Chondrocyte (in vitro differentiated cells): ENCODE measurements at places on chromosomes 2 and 18. TPM values are rescaled to one million over a fixed set of nuclear protein-coding genes. Genes with fewer than 3 reads are reported as not detected.

DNA sequence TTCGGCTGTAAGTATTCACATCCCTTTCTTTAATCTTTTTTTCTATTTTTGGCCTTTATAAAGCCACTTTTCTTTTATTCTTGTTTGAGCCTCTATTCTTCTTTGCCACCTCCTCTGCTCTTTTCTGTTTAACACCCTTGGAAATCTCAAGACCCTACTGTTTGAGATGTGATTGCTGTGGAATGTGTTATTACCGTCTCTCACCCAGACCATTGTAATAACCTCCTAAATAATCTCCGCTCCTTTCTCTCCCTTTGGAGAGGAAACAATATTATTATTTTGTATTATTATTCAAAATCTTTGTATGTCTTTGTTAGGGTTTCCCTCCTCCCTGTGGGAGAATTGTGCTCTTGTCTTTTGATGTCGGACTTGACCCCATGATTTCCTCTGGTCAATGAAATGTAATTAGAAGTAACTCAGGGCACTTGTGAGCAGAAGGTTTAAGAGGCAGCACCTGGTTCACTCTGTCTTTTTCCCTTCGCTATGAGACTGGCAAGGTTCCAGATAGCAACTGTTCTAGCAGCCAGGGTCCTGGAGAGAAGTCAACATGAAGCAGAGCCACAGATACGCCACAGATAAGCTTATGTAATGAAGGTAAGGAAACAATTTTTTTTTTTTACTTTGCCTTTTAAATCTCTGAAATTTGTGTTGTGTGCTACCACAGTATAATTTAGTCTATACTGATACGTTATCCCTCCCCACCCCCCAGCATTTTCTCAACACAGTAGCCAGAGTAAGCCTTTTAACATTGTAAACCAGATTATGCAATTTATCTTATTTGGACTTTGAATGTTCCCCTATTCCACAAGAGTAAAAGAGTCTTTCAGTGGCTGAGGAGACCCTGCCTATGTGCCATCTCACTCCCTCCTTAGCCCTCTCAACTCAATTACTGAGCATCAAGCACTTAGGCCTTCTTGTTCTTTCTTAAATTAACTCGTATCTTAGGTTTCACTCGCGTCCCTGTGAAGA is 601.2 kb upstream of the ZNF804A start:
- no peak for DNase-seq

SP110 gene
- total RNA-seq = 11.3 to 13.9 TPM (median 12.9 TPM) in 3 replicates

- DNase-seq = no peak
Measured at GRCh38 chr2:126399001-126399400, 257.0 kb upstream of the GYPC start.

MAIP1 gene
- total RNA-seq = 9.4 to 15.1 TPM (median 14.6 TPM) in 3 replicates

- no peak for DNase-seq
Measured at GRCh38 chr2:186716899-186717298, 23.0 kb downstream of the FAM171B start.

DNA sequence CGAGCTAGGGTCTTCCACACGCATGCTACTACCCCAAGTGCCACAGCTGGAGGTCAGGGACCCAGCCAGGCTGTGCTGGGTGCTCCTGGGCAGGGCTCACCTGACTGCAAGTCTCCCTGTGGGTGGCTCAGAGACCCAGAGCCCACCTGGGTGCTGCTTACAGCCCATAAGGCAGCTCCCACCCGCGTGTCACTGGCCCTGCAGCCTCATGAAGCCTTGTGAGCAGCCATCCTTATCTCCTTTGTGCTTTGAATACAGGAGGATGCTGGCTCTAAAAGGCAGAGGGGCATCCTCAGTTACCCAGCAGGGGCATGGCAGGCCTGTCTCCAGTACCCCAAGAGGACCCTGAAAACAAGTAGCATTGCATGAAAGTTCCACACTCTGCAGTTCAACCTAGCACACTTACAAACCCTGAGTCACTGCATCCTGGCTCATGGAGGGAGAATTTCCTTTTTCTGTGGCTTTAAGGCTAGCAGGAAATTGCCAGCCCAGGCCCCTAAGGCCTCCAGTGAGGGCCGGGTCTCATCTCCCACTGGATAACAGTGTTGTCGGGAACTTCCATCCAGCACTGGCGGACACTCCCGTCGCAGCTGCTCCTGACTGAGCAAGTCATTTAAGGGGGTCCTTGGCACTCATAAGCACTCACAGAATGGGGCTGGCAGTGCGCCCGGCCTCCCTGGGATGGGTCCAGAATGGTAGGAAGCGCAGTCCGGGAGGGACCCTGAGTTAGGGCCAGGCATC is 137.1 kb downstream of the RPIA start:
- no peak for DNase-seq

CRYGD gene
- total RNA-seq = not detected in 3 replicates

- no peak for DNase-seq
Measured at GRCh38 chr2:96512341-96512740, 7.2 kb upstream of the NEURL3 start.

GRCh38 chr18:76441668-76442412 is 53.2 kb downstream of the ZNF516 start:
- DNase-seq = peak; percentile 92

GRCh38 chr2:80670763-80671162 is 366.2 kb upstream of the LRRTM1 start:
- DNase-seq = no peak

KCNE4 gene
- total RNA-seq = 7.4 to 23.2 TPM (median 22.3 TPM) in 3 replicates

GRCh38 chr2:120369250-120369649 is 23.3 kb downstream of the INHBB start:
- DNase-seq = no peak

DNA sequence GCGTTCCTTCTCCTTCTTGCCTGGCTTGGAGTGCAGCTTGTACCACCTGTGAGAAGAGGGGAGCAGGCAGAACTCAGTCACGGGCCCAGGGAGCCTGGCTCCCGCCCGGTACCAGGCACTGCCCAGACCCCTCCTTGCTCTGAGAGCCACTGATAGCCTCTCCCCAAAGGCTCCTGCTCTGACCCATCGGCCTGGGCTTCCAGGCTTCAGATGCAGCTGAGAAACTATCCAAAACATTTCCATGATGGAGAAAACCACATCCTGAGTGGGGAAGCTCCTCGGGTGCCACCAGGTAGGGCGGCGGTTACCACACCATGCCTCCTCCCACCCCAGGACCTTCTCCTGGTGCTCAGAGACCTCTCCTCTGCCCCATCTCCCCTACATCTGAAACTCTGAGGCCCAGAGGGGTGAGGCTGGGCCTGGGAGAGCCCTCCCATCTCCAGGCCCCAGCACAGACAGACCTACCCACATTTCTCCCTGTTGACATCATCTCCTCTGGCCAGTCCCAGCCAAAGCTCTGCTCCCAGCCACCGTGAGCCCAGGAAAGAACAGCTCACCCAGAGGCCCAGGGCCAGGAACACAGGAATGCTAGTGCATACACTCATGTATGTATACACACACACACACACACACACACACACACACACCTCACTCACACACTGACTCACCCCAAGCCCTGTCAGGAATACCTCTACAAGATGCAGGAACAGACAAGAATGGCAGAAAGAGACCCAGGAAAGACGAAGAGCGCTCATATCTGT is 17.9 kb upstream of the SFXN5 start:
- no peak for DNase-seq

RAX gene
- total RNA-seq = not detected in 3 replicates

FEV gene
- total RNA-seq = not detected in 3 replicates

CNGA3 gene
- not detected in 3 replicates for total RNA-seq

DNA sequence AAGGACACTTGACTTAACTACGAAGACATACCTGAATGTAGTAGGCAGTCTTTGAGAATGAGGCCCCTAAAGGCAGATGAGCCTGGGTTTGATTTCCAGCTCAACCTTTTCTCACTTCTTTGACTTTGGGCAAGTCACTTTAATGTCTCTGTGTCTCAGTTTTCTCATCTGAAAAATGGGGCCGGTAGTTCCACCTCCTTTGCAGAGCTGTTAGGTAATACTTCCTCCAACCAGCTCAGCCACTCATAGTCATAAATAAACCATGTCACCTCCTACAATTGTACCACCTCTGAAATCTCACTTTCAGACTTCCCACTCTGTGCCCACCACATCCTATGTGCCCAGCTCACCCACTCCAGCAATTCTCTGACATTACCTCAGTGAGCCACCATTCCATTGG is 10.4 kb downstream of the ARHGAP25 start:
- DNase-seq = no peak

DNAJC5G gene
- not detected in 3 replicates for total RNA-seq

COL3A1 gene
- 7,827 to 10,007 TPM (median 8,099 TPM) in 3 replicates for total RNA-seq

CD226 gene
- 0.62 to 1.3 TPM (median 0.82 TPM) in 3 replicates for total RNA-seq

GRCh38 chr2:189995679-189996078 is 66.8 kb downstream of the MSTN start:
- DNase-seq = no peak

DNA sequence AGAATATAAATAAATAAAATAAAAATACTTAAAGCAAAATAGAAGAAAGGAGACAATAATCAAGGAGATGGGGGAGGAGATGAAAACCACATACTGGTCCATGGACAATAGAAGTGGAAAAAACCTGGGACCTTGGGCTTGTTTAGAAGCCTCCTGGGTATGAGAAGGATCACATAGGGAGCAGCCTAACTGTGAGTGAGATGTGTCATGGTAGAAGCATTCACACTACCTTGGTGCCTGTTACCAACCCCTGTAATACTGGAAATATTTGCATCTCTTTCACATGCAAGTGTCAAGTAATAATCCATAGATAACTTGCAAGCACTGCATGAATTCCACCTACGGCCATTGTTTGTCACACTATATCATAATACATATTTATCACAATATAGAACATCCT is 23.2 kb upstream of the RNF103 start:
- no peak for DNase-seq
